ENCODE measurements at places on chromosomes 3 and 15. TPM values are rescaled to one million over a fixed set of nuclear protein-coding genes. Genes with fewer than 3 reads are reported as not detected.

The STRA6 gene
- total RNA-seq, result not detected

- no peak overlapping the region for H3K4me3 ChIP-seq
- no peak overlapping the region for H3K27ac ChIP-seq
- H3K4me1 ChIP-seq, result no peaks in the 10 kb centered on the region
- H3K36me3 ChIP-seq, result no peaks in the 10 kb centered on the region
- peaks cover 30% of the 10 kb centered on the region for H3K27me3 ChIP-seq
- no peak for DNase-seq
Observed at GRCh38 chr3:186194451-186194811, 85.5 kb upstream of the ETV5 start.

DNA sequence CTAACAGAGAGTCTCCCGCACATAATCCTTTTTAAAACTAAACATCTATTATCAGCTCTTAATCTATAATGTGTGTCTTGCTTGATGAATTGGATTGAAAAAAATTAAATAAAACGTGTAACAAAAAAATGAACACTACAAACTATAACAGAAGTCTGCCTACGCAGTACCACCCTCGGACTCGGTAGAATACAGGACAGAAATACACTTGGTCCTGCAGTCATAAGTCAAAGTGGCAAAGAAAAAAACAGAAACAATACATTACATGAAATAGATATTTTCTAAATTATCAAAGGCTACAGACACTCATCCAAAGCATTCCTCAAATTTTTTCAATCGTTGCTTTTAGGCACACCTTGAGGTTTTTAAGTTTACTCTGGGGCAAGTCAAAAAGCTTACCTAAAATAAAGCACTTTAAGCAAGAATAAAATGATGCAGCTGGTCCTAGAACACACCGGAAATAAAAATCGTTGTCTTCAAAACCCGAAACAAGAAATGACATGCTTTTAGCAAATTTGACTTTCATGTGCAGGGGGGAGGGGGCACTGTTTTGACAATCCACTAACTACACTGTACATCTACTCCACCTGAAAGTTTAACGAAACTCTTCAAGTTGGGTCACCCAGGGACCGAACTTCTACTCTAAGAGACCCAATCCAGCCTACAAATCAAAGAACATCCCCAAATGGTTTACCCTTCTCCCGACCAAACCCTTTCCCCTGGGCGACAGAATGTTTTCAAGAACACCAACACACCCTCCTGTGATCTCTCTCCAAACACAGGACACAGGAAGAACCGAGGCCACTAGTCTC, 1.3 kb downstream of the ADAM10 start:
- peaks cover 47% of the 10 kb centered on the region for H3K4me1 ChIP-seq
- peak; percentile 31 for DNase-seq
- peak overlapping the region; percentile 93 for H3K4me3 ChIP-seq
- H3K27ac ChIP-seq, result peak overlapping the region; percentile 91

The CCDC54 gene
- total RNA-seq, result not detected

DNA sequence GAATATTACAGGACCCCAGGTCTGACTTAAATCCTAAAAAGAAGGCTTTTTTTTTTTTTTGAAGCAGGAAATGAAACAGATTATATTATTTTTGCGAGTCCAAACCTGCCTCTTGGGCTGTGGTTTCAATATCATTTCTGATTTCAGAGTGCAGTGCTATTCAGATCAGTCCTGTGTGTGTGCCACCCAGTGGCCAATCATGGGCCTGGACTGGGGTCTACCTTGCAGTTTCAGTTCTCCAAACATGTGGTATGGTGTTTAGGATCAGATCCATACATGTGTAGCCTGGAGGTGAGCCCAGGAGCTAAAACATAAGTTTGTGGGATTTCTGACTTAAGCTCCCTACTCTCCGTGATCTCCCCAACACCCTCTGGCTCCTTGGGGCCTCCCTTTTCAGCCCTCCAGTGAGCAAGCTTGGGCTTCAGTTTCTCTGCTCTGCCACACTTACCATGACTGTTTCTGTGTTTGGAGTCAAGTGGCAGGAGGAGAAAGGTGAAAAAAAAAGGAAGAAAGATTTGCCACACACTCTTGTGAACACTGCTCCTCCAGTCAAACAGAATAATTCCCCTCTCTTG, 12.1 kb upstream of the THSD4 start:
- no peak for DNase-seq
- H3K4me1 ChIP-seq, result peaks cover 5% of the 10 kb centered on the region
- H3K4me3 ChIP-seq, result no peak overlapping the region
- H3K27me3 ChIP-seq, result peaks cover 9% of the 10 kb centered on the region

GRCh38 chr3:16288664-16289063, 23.7 kb downstream of the OXNAD1 start:
- no peaks in the 10 kb centered on the region for H3K27me3 ChIP-seq
- peak overlapping the region; percentile 80 for H3K27ac ChIP-seq
- H3K4me3 ChIP-seq, result peak overlapping the region; percentile 91
- H3K36me3 ChIP-seq, result peaks cover 25% of the 10 kb centered on the region
- H3K4me1 ChIP-seq, result peaks cover 82% of the 10 kb centered on the region

DNA sequence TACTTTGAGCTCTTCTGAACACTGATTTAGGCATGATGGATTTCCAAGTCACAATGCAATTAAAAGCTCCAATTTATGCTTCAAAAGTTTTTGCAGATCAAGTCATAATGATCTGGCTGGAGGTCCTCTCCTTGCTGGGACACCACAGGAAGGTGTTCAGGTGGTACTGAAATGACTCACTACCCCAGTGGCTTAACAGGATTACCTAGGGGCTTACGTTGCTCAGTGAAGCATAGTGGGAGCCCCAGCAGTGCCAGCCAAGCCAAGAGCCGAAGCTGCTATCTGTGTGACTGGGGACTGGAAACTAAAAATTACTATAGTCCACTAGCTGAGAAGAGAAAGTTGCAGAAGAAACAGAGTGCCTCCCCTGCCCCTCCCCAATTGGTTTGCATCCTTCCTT, 110.1 kb upstream of the LPP start:
- no peak for DNase-seq
- peaks cover 5% of the 10 kb centered on the region for H3K27me3 ChIP-seq
- H3K4me1 ChIP-seq, result peaks cover 32% of the 10 kb centered on the region
- no peak overlapping the region for H3K4me3 ChIP-seq

DNA sequence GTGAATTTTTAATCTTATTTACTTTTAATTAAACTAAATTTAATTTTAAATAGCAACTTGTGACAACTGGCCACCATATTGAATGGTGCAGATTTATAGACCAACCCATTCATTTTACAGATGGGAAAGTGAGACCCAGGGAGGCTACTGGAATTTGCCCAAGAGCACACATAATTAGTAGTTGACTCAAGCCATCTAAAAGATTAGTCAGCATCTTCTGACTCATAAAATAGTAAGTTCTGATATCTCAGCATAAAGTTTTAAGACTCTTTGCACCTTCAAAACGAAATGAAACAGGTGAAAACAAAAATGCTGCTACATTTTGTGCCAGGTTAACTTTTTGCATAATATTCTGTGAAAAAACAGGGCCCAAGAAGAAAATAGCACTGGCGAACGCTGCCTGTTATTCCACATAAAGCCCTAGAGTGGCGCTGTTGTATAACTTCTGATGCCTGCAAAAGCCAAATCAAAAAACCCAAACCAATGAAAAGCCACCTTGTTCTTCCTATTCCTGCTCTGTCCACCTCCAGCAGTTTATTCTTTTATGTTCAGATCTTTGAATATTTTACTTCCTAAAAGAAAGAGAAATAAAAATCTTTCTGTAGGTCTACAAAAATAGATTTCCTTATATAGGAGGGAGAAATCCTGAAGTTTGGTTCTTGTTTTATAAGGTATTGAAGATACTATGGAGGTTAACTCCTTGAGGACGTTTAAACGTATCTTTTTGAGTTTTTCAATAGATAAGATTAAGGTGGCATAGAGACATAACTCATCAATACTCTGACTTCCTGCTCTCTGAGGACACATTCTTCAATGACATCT, 62.8 kb downstream of the OTOL1 start:
- H3K27me3 ChIP-seq, result no peaks in the 10 kb centered on the region
- no peak overlapping the region for H3K4me3 ChIP-seq

GRCh38 chr3:185251272-185251671, 2.6 kb downstream of the EHHADH start:
- DNase-seq, result no peak
- no peak overlapping the region for H3K4me3 ChIP-seq
- H3K27ac ChIP-seq, result no peak overlapping the region
- no peaks in the 10 kb centered on the region for H3K36me3 ChIP-seq
- no peaks in the 10 kb centered on the region for H3K4me1 ChIP-seq

The ITGA11 gene
- 0.27 TPM for total RNA-seq

The SPSB4 gene
- not detected for total RNA-seq

DNA sequence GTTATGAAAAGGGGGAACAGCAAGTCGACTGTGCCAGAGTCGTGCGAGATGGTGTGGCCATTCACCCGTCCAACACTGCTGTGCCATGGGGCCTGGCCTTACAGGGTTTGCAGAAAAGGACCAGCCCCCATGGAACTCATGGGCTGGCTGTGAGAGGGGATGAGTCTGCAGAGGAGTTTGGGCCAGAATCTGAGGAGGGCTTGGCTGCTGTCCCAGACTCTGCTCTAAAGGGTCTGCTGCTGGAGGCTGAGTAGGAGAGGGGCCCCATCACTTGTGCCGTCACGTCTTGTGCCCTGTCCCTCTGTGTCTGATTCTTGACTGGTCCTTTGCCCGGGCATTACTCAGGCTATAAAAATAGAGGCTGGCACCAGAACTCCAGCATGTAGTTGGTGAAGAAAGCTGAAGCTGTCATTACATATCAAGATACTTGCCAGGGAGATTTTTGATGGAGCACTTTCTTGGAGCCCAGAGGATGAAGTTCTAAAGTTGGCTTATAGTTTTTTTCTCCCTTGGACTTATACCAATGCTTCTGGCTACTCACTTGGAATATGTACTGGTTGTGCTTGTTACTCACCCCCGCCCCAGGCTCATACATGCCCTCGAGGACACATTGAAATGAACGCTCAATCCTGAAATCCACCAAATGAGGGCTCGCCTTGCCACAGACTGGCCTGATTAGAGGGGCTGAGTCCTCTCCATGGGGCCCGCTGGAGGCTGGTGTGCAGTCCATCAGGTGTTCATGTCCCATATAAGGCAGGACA, 10.2 kb downstream of the PXYLP1 start:
- H3K27me3 ChIP-seq, result no peaks in the 10 kb centered on the region
- no peak overlapping the region for H3K4me3 ChIP-seq
- peaks cover 22% of the 10 kb centered on the region for H3K36me3 ChIP-seq

The C3orf49 gene
- total RNA-seq, result not detected

The GABRR3 gene
- total RNA-seq, result not detected

The POLQ gene
- 29.0 TPM for total RNA-seq

GRCh38 chr3:135869439-135870105, 96.0 kb upstream of the PPP2R3A start:
- H3K4me1 ChIP-seq, result no peaks in the 10 kb centered on the region
- DNase-seq, result no peak
- no peaks in the 10 kb centered on the region for H3K36me3 ChIP-seq
- no peak overlapping the region for H3K4me3 ChIP-seq

- H3K27me3 ChIP-seq, result no peaks in the 10 kb centered on the region
- peaks cover 64% of the 10 kb centered on the region for H3K4me1 ChIP-seq
- DNase-seq, result no peak
- H3K4me3 ChIP-seq, result peak overlapping the region; percentile 5
Observed at GRCh38 chr15:90991587-90992285, 2.6 kb downstream of the PRC1 start.

GRCh38 chr3:164095949-164096348, 982.3 kb downstream of the SI start:
- no peak overlapping the region for H3K4me3 ChIP-seq
- DNase-seq, result no peak
- H3K4me1 ChIP-seq, result no peaks in the 10 kb centered on the region
- no peaks in the 10 kb centered on the region for H3K36me3 ChIP-seq

- H3K27me3 ChIP-seq, result peaks cover 5% of the 10 kb centered on the region
- DNase-seq, result no peak
- H3K4me3 ChIP-seq, result no peak overlapping the region
- no peaks in the 10 kb centered on the region for H3K36me3 ChIP-seq
Observed at GRCh38 chr3:127767126-127767525, 55.2 kb downstream of the MGLL start.

The SCAP gene
- 86.3 TPM for total RNA-seq

DNA sequence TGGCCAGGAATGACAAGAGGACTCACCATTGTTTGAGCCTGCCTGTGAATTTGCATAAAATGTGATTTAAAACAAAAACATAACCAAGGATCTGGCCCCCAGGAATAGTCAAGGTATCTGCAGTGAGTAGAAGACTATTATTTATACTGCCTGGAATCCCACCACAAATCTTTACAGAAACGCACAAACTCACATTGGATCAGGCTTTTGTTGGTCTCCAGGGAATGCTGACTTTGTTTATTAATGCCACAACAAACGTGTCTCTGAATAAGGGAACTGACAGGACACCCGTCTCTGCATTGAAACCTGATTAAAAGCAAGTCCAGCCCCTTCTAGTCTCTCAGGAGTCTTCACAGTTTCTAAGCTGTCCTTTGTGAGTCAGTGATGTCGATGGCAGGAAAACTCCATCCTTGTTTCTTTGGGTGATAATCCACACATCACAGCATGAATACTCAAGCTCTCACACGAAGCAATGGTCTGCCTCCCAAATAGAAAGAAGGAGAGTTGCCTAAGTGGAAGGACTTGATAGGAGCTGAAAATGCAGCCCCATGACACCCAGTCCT, 37.7 kb downstream of the CLDN18 start:
- H3K27ac ChIP-seq, result no peak overlapping the region
- no peaks in the 10 kb centered on the region for H3K4me1 ChIP-seq

The RBP2 gene
- not detected for total RNA-seq

The MASP1 gene
- total RNA-seq, result not detected

DNA sequence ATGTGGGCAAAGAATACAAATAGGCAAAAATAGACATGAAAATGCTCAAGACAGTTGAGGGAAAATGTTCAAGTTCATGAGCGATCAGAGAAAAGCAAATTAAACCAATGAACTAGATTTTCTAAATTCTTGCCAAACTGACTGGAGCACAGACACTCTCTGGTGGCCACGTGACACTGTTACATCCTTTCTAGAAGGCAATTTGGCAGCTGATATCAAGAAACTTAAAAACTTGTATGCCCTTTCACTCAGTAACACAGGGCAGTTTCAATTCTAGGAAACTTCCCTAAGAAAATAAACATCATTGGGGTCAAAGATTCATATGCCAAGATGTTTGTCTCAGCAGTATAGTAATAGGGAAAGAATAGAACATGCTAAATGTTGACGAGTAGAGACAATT, 52.2 kb downstream of the ABHD5 start:
- H3K27ac ChIP-seq, result no peak overlapping the region
- H3K4me3 ChIP-seq, result no peak overlapping the region
- H3K27me3 ChIP-seq, result peaks cover 4% of the 10 kb centered on the region
- no peaks in the 10 kb centered on the region for H3K36me3 ChIP-seq

DNA sequence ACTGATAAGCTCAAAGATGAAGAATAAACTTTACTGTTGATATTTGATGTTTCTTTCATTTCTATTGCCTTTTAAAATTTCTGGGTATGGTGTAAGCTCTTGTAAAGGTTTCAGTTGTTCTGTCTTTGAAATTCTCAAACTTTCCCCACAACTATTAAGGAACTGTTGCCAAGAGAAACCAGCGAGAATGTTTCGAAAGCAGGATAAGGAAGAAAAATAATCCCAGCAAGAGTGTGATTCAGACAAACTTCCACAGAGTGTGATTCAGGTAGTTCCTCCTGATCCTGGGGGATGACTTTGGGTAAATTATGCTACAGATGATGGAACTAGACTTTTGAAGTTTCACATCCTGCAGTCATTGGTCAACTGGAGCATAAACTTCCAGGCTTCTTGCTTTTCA, 632.0 kb downstream of the NSUN3 start:
- DNase-seq, result no peak
- H3K36me3 ChIP-seq, result no peaks in the 10 kb centered on the region
- H3K27ac ChIP-seq, result no peak overlapping the region
- H3K4me1 ChIP-seq, result no peaks in the 10 kb centered on the region

- H3K27ac ChIP-seq, result no peak overlapping the region
- DNase-seq, result no peak
- H3K36me3 ChIP-seq, result peaks cover 51% of the 10 kb centered on the region
- peaks cover 67% of the 10 kb centered on the region for H3K4me1 ChIP-seq
- H3K4me3 ChIP-seq, result no peak overlapping the region
Observed at GRCh38 chr3:190558796-190559195, 44.9 kb downstream of the IL1RAP start.
